ENCODE measurements at places on chromosomes 7 and 10.
A peak's percentile ranks its signal among the peaks of the same experiment; 100 is the strongest.

- no peak for DNase-seq
Observed at GRCh38 chr7:102004848-102005247, 187.4 kb downstream of the CUX1 start.

- peak; percentile 68 for DNase-seq
Observed at GRCh38 chr10:129101232-129101980, 365.6 kb upstream of the MGMT start.

- DNase-seq = no peak
Observed at GRCh38 chr10:49056356-49056755, 59.0 kb downstream of the VSTM4 start.

GRCh38 chr10:113604572-113604971 lies 51.7 kb downstream of the HABP2 start:
- no peak for DNase-seq

DNA sequence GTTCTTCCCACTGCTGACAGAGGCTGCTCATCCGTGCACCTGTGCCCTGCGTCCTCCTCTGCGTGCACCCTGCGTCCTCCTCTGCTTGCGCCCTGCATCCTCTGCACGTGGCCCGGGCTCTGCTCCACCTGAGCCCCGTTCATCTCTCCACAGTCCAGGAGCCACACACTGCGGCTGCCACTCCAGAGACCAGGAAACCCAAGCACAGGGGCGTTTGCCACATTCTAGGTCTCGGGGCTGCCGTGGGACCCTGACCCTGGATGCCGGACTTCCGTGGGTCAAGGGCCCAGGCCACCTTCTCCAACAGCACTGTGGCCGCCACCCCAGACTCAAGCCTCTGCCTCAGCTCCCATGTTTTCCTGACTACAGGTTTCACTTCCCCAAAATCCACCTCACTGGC lies 460.4 kb downstream of the PTPRN2 start:
- DNase-seq = no peak

- DNase-seq = no peak
Observed at GRCh38 chr7:30841025-30841735, 70.0 kb downstream of the MINDY4 start.

GRCh38 chr7:37320140-37320847 lies 128.4 kb downstream of the ELMO1 start:
- no peak for DNase-seq
